GM23248 (cell line): ENCODE measurements at places on chromosomes 11 and 22. TPM values are rescaled to one million over a fixed set of nuclear protein-coding genes. Genes with fewer than 3 reads are reported as not detected.
A peak's percentile ranks its signal among the peaks of the same experiment; 100 is the strongest.

DNA sequence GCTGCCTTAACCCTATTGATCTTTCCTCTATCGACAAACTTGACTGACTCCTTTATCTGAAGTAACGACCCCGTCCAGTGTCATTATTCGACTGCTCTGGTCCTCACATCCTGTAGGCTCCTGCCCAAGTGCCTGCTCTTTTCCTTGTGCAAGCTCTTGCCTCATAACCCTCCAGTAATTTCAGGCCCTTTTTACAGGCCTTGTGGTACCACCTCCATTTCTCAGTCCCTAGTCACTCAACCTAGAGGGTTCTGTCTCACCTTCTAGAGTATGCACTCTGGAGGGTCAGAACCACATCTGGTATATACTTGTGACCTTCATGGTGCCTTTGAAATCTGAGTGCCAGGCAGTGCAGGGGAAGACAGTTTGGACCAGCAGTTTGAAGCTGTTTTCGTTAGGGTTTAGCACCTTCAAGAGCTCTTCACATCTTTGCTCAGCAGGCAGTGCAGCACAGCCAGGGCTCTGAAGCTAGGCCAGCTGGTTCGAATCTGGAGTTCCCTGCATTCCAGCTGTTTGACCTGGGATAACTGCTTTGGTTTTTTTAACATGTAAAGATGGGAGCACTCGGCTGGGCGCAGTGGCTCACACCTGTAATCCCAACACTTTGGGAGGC is 11.2 kb downstream of the SNRPD3 start:
- DNase-seq = peak; percentile 15

GAL3ST3 gene
- total RNA-seq = not detected in 2 replicates

GRCh38 chr22:41620589-41621098 is at the start of gene DESI1:
TSS of gene DESI1 (minus strand) at chr22:41621043. CDS start at chr22:41620839, 204 bp downstream.
- DNase-seq = peak; percentile 55

- DNase-seq = no peak
Measured at GRCh38 chr11:101061606-101062005, 68.0 kb downstream of the PGR start.

DNA sequence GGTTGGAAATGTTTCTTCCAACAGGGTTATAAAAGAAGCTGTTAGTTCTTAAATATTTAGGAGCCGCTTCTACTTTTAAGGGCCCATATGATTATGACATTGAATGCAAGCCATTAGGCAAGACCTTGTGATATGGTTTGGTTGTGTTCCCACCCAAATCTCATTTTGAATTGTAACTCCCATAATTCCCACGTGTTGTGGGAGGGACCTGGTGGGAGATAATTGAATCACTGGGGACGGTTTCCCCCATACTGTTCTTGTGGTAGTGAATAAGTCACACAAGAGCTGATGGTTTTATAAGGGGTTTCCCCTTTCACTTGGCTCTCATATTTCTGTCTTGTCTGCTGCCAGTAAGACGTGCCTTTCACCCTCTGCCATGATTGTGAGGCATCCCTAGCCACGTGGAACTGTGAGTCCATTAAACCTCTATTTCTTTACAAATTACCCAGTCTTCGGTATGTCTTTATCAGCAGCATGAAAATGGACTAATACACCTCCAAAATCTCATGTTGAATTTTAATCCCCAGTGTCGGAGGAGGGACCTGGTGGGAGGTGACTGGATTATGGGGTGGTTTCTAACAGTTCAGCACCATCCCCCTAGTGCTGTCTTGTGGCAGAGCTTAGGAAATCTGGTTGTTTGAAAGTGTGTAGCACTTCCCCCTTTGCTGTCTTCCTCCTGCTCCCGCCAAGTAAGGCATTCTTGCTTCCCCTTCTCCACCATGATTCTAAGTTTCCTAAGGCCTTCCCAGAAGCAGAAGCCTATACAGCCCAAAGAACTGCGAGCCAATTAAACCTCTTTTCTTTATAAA is 4.3 kb downstream of the CD59 start:
- peak; percentile 30 for DNase-seq

- no peak for DNase-seq
Measured at GRCh38 chr11:20617346-20618005, 18.1 kb downstream of the SLC6A5 start.

DSCAML1 gene
- total RNA-seq = not detected in 2 replicates

POTEH gene
- total RNA-seq = not detected in 2 replicates

GRCh38 chr22:27609451-27609888 is 192.1 kb downstream of the MN1 start:
- DNase-seq = no peak

- peak; percentile 57 for DNase-seq
Measured at GRCh38 chr11:57974848-57975601, 48.7 kb upstream of the OR9Q1 start.

DNA sequence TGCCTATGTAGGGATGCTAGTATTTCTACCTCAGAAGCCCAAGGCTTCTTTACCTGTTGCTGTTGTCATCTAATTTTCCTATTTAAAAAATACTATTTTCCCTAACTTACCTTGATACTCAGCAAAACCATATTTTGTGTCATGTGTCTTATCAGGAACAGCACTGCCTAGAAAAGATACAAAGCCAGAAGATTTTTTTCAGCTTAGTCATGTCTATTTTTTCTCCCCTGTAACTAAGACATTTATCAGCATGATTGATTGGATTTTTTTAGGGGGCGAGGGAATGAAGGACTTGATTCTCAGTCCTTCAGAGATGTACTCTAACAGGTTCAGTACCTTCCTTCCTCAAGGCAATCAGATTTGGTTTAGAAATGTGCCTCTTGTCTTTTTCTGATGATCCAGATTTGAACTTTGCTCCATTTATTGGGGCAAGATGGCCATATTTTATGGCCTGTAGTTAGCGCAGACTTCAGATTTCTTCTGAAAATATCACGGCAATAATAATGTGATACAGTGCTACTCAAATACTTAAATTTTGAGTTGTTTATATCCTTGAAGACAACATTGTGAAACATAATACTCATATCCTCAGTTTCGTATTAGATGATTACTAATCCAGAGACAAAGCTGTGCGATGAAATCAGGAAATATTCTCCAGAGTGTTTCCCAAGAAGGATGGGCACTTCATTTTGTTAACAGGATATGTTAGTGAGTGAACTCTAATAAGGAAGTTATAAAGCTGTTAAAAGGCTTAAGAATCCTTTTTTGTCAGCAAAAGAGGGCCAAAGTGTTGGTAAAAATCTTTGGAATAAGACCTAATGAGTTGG is 3.8 kb upstream of the PIK3IP1 start:
- peak; percentile 78 for DNase-seq

SPDYC gene
- not detected in 2 replicates for total RNA-seq

- peak; percentile 88 for DNase-seq
Measured at GRCh38 chr11:8934742-8935488, 2.2 kb upstream of the C11orf16 start.

DNA sequence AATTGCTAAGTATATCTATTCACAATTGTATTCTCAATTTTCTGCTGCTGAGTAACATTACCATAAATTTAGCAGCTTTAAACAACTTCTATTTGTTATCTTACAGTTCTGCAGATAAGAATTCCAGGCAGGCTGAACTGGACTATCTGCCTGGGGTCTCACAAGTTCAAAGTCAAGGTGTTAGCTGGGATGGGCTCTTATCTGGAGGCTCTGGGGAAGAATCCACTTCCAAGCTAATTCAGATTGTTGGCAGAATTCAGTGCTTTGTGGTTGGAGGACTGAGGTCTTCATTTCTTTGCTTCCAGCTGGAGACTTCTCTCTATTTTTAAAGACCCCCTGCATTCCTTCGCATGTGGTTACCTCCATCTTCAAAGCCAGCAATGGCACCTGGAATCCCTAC is 329.9 kb upstream of the ISX start:
- no peak for DNase-seq

DNA sequence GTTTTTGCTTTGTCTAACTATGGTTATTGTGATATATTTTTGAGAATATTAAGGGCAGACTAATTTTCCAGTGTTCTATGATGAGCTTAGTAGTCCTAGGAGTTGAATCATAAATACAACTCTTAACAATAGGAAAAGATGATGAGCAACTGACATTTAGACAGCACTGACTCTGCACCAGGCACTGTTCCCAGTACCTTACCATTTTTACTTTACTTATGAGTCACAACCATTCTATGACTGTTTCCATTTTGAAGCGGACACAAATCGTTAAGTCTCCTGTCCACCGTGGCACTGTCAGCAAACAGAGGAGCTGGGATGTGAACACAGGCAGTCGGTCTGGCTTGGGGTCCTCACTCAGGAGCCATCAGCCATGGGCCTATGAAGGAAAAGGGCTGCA is 3.4 kb upstream of the SCGB2A2 start:
- DNase-seq = peak; percentile 58

DNA sequence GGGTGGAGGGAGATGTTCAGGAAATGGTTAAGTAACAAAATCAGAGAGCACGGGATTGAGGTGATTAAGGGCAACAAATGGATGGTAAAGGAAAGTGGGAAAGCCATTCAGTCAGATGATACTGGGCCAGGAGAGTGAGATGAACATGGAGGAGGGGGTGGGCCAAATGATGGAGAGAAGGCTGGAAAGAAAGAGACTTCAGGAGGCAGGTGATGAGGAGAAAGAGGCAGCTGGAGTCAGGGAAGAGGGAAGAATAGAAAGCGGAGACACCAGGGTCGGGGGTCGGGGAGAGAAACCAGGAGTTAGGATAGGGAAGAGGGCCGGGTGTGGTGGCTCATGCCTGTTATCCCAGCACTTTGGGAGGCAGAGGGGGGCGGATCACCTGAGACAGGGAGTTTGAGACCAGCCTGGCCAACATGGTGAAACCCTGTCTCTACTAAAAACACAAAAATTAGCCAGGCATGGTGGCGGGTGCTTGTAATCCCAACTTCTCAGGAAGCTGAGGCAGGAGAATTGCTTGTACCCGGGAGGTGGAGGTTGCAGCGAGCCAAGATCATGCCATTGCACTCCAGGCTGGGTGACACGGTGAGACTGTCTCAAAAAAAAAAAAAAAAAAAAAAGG is 4.7 kb upstream of the KDM2A start:
- DNase-seq = no peak

DNA sequence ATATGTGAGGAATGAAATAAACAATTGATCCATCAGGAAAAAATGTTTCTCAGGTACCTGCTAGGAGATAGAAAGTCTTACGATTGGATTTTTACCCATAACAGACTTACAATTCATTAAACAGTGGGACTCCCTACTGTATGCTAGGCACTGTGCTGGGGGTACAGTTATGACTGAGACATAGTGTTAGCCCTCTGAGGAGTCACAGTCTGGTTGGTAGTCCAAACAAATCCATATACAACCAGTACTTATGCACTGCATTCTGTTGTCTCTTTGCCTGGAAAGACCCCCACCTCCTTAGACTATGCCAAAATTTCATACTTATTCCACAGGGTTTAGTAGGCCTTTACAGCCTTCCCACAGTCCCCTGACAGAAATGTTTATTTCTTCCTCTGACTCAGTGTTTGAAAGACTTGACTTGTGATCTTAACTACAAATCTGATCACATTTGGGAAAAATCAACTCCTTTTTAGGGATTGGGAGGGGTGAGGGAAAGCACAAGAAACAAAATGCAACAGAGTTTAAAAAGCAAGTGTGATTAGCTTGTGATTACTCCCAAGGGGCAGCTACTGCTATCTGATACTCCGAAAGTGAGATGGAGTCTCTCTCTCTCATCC is 69.4 kb upstream of the HORMAD2 start:
- no peak for DNase-seq

GRCh38 chr11:73217131-73217809 is 811 bp upstream of the P2RY2 start:
- DNase-seq = no peak

TMEM126A gene
- total RNA-seq = 21.5 and 22.9 TPM in 2 replicates

DMC1 gene
- total RNA-seq = 3.7 and 11.8 TPM in 2 replicates

DNA sequence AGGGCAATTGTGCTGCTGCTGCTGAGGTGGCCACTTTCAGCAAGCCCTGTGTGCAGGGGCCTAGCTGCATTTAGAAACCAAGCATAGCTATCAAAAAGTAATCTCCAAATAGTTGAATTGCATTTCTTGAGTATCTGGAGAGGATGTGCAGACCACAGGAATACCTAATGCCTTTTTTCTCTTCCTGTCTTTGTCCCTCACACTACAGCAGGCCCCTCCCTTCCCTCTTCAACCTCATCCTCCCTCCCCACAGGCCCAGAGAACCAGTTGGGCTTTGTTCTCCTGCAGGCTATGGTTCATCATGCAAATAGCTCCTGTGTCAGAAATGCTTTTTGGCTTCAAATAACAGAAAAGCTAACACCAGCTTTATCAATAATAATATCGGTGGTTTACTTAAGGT is 47.7 kb downstream of the DKK3 start:
- DNase-seq = no peak

DNA sequence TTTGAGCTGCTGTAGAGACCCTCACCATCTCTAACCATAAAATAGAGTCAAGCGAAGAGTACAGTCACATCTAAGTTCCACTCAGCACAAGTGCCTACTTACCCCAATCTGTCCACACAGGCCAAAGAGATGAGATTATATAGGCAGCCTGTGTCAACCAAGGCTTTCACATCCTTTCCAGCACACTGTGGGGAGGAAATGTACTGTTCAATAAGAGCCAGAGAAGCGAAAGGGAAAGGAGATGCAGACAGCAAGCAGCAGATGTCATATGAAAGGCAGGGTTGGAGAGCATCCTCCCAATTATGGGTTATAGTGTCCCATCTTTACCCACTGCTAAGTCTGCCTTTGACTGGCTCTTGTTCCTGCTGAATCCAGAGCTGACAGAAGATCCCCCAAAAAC is 16.4 kb downstream of the NRIP3 start:
- DNase-seq = no peak

OR4A15 gene
- total RNA-seq = not detected in 2 replicates

SMC1B gene
- total RNA-seq = 0.13 TPM in 1 of 2 replicates, not detected in the other

DNA sequence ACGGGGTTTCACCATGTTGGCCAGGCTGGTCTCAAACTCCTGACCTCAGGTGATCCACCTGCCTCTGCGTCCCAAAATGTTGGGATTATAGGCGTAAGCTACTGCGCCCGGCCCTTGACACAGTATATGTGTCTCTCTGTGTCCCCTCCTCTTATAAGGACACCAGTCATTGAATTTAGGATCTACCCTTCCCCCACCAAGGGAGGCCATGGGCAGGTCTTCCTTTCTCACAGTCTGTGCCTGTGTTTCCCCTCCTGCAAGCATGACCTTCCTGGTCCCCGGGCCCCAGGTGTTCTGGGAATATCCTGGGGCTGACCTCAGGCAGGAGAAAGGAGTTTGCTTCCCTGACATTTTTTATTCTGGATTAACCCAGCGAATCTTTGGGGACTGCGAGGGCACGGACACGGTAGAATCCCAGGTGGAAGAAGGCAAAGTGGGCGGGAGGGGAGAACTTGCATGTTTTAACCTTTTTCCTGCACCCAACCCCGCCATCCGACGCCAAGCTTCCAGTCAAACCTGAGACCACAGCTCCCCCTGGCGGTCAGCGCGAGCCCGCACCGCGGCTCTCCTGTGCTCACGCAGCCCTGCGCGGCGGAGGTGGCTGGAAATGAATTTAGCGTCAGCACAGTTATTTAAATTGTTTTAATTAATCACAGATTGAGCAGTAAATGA is 42.1 kb upstream of the ISX start:
- peak; percentile 51 for DNase-seq

GRCh38 chr11:113372309-113372708 is 15.3 kb upstream of the ANKK1 start:
- DNase-seq = no peak

- no peak for DNase-seq
Measured at GRCh38 chr22:43893266-43893665, 1.5 kb upstream of the PNPLA5 start.

TRIM49 gene
- not detected in 2 replicates for total RNA-seq

GALNT18 gene
- 5.6 and 7.1 TPM in 2 replicates for total RNA-seq
